ENCODE measurements at places on chromosomes 3 and 15.

DNA sequence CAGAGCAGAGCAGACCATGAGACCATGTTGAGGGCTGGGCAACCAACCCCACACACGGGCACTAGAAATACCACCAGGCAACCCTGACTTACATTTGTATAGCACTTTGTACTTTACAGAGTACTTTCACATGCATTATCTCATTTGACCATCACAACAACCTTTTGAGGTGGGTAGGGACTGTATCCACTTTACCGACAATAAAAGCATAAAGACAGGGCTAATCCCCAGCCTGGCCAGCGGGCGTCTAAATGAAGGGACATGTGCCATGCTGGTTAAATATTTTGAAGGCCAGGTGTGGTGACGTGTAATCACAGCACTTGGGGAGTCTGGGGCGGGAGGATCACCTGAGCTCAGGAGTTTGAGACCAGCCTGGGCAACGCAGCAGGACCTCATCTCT lies 23.6 kb downstream of the RASGRP1 start:
- DNase-seq = no peak

- DNase-seq = no peak
These were observed 406 bp upstream of the MPI start for GRCh38 chr15:74889390-74889882.

GRCh38 chr3:150744041-150744918 lies 18.7 kb downstream of the SIAH2 start:
- DNase-seq = no peak

DNA sequence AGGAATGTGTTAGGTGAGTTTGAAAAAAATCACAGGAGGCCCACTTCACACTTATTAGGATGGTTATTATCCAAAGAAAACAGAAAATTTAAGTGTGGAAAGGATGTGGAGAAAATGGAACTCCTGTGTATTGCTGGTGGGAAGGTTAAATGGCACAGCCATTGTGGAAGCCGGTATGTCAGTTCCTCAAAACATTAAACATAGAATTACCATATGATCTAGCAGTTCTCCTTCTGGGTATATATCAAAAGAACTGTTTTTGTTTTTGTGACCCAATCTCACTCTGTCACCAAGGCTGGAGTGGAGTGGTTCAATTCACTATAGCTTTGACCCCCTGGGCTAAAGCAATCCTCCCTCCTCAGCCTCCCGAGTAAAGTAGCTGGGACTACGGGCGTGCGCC lies 10.4 kb upstream of the ZFYVE19 start:
- DNase-seq = no peak

- DNase-seq = no peak
These were observed 28.4 kb downstream of the IRAK2 start for GRCh38 chr3:10192953-10193691.

DNA sequence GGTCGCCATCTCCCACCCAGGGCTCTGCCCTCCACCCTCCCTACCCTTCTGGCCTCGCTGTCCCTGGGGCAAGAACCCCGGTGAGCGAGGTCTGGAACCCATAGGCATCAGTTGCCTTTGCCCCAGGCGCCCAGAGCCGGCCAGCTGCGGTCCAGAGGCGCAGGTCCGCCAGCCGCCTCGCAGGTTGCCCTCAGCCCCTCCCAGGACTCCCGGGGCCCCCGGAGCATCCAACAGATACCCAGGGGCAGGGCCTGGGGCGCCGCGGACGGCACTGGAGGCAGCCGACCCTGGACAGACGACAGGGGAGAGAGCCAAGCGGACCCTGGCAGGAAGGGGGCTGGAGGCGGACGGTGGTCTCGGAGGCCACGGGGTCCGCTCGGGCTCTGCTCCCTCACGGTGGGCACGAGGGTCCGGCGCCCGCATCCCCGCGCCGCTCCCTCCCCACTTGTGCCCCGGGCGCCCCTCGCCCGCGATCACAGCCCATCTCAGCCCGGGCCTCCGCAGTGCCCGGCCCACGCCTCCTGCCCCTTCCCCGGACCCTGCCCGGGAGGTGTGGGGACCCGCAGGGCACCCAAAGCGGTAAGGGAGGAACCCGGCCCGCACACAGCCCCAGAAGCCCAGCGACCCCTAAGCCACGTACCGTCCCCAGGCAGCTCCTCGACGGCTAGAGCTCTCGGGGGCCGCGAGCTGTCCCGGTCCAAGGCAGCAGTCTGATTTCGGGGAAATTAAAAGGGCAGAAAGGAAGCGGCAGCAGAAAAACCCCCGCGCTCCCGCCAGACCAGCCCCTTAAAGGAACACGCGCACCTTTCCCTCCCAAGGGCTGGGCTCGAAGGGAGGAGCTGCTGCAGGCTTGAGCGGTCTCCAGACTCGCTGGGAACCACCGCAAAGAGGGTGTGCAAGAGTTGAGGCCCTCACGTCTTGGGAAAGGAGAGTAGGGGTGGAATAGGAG lies at the start of gene HAPLN3:
TSS of gene HAPLN3 (minus strand) at position 726 of the 949 bp plus-strand sequence. CDS start 8,246 bp downstream, outside the sequence.
- DNase-seq = no peak

DNA sequence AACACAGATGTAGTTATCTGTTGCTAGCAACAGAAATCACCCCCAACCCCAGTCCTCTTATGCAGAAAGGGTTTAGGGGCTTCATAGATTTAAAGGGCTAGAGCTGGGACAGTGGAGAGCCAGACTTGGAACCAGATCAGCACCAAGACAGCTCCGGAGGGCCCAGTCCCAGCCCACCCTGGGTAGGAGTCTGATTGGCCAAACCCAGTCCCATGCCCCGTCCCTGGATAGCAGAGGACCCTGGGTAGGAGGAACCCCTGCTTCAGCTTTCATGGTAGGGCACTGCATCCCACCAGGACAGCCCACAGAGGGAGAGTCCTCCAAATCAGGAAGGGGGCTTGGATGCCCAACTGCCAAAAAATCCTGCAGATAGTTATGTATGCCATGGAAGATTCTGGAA lies 103.0 kb downstream of the CORO2B start:
- no peak for DNase-seq

DNA sequence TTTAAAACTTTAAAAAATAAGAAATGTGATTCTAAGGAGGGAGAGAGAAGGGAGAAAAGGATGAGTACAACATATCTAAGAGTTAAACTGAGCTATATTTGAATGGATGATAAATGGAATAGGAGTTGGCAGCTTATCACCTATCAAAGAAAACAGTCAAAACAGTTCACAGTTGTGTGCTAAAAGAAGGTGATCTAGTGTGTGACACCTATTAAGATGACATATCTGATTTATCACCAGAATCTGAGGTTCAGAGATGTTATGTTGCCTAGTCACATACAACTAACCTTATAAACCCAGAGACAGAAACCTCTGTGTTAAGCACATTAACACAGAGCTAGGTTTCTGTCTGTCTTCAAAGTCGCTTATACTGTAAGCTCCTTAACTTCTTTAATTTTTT lies 3.0 kb downstream of the ATP13A3 start:
- no peak for DNase-seq

DNA sequence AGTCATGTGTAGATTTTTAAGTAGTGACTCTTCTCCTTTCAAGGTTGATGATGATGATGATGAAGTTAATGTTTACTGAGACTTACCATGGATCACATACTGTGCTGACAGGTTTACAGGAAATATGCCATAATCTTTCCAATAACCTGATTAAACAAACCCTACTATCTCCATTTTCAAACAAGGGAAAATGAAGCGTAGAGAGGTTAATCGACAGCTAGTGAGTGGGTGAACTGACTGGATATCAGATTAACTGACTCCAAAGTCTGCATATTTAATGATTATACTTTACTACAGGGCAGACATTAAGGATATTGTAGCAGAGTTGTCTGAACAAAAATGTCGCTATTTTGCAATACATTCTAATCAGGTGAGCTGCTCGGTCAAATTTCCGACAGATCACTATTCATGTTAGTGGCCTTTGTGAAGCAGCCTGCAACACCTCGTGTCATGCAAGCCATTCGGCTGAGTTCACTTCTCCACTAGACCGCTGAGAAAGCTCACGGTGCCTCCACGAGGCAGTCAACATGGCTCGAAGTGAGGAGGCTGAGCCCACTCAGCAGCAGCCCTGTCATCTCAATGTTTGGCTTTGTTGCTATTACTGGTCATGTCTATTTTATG lies 264.2 kb downstream of the NFKBIZ start:
- DNase-seq = no peak

DNA sequence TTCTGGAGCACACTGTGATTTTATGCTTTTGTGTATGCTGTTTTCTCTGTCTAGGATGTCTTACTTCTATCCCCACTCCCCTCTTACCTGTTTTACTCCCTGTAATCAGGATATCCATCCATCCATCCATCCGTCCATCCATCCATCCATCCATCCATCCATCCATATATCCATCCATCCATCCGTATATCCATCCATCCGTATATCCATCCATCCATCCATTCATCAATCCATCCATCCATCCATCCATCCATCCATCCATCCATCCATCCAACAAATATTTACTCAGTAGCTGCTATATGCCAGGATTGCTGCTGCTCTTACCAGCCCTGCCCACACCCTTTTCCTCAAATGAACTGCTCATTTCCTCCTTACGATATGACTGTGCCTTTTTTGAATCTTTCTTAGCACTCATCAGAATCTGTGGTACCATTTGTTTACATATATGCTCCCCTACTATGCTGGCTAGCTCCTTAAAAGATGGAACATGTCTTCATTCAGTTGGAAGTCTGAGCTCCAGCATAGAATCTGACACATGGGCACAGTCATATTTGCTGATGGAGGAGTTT lies 35.2 kb downstream of the USP13 start:
- DNase-seq = no peak

DNA sequence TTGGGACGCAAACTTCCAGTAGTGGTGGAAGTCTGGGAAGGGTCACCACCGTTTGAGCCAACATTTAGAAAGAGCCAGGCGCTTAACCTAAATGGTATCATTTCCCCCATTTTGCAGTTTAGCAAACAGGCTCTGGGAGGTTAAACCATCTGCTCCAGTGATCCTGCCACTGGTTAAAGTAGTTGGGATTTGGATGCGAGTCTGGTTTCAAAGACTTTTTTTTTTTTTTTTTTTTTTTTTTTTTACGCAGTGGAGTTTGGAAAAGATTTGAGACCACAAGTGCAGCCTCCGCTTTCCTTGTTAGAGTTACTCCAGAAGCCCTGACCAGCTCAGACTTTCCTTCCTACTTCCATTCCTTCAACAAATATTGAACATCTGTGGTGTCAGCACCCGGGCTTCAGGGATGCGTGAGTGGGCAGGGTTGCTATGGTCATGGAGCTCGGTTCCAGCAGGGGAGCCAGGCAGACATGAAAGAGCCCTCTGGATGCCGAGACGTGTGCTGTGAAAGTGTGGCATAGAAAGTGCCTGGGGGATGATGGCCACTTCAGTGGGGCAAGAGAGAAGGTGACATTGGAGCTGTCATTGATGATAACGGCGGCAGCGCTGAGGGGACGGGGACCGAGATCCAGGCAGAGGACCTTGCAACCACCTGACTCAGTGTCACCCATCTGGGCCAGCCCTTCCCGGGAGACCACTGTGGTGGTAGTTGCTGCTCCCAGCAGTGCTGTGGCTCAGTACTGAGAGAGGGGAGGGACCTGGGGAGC lies 1.1 kb upstream of the RNU6-1 start:
- DNase-seq = no peak

DNA sequence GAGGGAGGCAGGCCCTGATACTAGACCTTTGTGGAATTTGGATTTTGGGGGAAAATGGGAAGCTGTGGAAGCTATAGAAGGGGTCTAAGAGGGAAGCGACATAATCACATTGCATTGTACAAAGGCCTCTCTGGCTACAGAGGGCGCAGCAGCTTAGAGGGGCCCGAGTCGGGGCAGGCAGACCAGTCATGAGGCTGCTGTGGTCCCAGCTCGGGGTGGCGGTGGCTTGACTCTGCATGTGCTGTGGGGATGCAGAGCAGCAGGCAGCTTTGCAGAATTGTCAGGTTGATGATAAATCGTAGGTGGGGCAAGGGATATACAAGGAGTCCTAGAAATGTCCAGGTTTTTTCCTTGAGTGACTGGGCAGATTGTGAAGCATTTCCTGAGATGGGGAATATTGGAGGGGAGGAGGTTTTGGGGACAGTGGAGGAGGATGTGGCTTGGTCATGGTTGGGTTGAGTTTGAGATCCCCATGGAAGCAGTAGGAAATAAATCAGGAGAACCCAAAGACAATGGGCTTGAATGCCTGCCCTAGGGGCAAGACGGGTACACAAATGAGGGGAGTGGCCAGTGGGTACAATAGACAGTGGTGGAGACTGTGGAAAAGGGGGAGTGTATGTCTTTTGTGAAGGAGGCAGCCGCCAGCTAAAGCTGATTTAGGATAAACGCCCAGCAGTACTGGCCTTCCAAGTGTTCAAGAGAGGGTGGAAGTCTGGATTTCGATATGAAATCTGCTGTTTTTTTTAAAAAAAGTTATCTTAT lies 94.1 kb downstream of the HMG20A start:
- DNase-seq = no peak

GRCh38 chr15:70180186-70180875 lies 82.6 kb upstream of the TLE3 start:
- DNase-seq = no peak

DNA sequence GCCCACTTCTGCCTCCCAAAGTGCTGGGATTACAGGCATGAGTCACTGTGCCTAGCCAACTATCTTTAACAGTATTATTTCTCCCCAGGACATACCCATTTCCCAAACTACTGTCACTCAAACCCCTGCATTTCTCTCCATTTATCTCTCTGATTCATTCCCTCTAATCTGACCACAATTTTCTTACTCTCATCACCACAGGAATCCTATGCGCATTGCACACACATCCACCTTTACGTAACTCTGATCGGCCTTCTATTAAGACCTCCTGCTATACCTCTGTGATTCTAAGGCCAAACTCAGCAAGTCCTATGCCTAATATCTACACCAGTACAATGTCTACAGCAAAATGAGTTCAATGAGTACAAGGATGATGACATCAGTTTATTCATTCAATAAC lies 235.0 kb downstream of the ULK4 start:
- DNase-seq = no peak

DNA sequence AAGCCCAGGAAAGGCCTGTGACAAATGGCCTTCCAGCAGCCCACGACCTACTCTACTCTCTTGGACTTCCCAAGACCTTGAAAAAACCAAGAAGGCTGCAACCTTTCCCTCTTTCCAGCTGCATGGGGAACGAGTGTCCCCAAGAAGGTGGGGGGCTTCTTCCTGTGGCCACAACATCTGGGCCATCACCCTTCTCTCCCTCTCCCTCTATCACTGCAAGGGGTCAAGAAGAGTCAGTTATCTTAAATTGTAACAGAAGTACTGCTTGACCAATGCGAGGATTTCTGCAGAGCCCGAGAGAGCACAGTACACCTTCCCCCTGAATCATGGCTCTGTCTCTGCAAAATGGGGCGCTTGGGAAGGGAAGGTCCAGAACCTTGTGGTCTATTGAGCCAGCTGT lies 63.7 kb upstream of the ACAN start:
- no peak for DNase-seq

GRCh38 chr3:151673974-151674373 lies 59.8 kb upstream of the AADACL2 start:
- no peak for DNase-seq

DNA sequence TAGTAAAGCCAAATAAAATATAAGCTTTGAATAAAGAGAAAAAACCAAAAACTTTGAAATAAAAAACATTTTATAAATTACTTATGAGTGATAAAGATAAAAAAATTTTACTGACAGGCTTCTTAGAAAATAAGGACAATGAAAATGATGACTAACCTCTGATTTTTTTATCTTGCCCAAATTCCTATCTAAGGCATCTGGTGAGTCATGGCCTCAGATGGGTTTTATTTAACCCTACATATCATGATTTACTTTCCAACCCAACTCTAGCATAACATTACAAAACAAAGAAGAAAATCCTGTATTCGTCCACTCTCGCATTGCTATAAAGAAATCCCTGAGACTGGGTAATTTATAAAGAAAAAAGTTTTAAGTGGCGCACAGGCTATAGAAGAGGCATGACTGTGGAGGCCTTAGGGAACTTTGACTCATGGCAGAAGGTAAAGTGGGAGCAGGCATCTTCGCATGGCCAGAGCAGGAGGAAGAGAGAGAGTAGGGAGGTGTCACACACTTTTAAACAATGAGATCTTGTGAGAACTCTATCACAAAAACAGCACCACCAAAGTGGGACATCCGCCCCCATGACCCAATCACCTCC lies 152.1 kb downstream of the NEK10 start:
- no peak for DNase-seq

Measured in NCI-H1436 (cell line).